Natural killer cell treated with Interleukin-12 subunit alpha and Interleukin-12 subunit beta and Interleukin-15 and Interleukin-18, amount 100 ng/mL, for 72 hours (primary cell): ENCODE measurements at places on chromosomes 6 and 20. TPM values are rescaled to one million over a fixed set of nuclear protein-coding genes. Genes with fewer than 3 reads are reported as not detected.

GRCh38 chr20:32036716-32037485 is 15.1 kb upstream of the HCK start:
- DNase-seq: no peak

Gene ZSWIM3
- 6.4 TPM for total RNA-seq

Gene GGTLC1
- total RNA-seq: not detected

GRCh38 chr6:116159782-116160524 is 34.0 kb upstream of the COL10A1 start:
- DNase-seq: no peak

- DNase-seq: no peak
Observed at GRCh38 chr6:71349395-71349794, 60.8 kb downstream of the OGFRL1 start.

DNA sequence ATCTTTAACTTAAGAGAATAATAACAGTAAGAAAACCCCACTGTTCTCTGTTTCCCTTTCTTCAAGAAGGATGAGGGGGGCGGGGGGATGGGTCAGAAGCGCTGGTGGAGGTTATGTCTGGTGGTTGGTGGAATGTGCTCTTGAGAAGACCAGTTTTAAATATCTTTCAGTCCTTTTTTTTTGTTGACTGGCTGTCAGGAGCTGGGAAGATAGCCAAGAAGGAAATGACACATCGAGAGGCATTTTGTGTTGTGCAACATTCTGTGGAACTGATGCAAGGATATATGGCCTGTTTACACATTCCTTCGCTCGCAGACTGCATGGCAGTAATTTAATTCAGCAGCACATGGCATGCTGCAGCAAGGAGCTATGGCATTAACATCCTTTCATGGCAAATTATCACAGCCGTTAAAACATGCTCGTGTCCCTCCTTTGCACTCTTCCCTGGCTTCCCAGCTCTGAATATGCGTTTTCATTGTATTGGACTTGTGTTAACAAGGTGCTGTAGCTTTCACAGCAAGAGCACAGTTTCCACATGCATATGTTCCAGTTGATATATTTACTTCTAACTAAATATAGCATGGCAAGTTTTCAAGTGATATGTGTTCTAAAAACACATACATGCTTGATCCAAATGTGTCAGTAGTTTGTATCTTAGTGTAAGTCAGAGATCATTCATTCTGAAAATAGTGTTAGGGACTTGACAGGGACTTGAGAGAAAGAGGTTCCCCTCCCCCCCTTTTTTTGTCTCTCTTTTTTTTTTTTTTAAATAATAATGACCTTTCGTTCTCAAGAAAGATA is 68.2 kb upstream of the SUPT3H start:
- peak; percentile 66 for DNase-seq

- DNase-seq: no peak
Observed at GRCh38 chr6:167349631-167350274, 24.9 kb downstream of the TTLL2 start.

- no peak for DNase-seq
Observed at GRCh38 chr6:46215213-46215612, 44.4 kb upstream of the ENPP5 start.

Gene SPTLC3
- total RNA-seq: not detected

GRCh38 chr20:50313827-50314677 is 123.4 kb downstream of the CEBPB start:
- DNase-seq: peak; percentile 35

DNA sequence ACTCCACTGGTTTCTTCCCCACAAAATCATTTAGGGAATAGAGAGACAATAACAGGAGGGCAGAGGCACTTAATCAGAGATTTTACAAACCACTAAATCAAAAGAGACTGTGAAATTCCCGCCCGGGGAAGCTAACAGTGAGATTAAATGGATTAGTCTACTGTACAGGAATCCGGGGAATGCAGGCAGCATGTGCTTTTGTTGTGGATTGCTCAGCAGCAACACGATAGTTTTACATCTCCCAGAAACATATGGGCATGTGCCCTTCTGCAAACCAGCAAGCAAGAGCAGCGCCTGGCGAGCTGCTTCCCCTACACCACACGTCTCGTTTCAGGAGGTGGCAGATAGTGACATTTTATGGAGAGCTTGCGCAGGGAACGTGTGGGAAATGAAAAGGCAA is 382.3 kb downstream of the CD83 start:
- DNase-seq: no peak

GRCh38 chr6:148238713-148239112 is 103.9 kb upstream of the SASH1 start:
- no peak for DNase-seq

- no peak for DNase-seq
Observed at GRCh38 chr6:124873066-124873410, 89.2 kb upstream of the RNF217 start.

Gene KIZ
- 10.5 TPM for total RNA-seq

Gene CDH4
- not detected for total RNA-seq

DNA sequence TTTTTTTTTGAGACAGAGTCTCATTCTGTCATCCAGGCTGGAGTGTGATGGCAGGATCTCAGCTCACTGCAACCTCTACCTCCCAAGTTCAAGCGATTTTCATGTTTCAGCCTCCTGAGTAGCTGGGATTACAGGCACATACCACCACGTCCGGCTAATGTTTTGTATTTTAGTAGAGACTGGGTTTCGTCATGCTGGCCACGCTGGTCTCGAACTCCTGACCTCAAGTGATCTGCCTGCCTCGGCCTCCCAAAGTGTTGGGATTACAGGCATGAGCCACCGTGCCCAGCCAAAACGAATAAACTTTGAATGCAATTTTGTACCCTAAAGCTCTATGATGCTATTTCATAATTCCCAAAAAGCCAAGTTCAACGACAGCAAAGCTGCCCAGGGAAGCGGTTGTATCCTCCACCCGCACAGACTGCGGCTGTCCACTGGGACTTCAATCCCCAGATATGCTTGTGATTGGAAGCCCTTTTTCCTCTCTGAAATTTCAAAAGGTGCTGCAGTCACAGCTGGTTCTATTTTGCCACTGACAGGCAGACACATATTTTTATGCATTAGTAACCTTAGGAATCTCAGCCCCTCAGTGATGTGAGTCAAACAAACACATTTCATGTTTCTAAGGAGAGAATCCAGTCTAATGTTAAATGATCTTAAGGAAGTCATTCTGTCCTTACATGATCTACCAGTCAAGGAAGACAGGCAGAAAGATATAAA is 8.7 kb upstream of the RAMACL start:
- no peak for DNase-seq

DNA sequence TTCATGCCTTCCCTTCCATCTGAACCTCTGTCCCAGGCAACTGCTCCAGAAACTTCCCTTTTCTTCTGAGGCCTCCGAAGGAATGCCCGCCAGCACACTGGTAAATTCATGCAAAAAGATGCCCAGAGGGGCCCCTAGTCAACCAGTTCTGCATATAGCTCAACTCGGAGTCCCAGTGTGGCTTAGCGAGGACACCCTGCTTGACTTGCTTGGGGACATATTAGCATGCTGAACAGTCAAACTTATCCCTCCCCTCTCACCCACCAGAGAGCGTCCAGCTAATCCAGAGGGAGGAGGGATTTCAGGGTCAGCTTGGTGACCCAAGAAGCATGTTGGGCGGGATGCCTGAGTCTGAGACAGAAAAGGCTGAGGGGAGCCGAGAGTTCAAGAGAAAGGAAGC is 23.0 kb upstream of the MDFI start:
- no peak for DNase-seq

GRCh38 chr20:23193801-23194384 is 107.8 kb upstream of the CD93 start:
- no peak for DNase-seq

DNA sequence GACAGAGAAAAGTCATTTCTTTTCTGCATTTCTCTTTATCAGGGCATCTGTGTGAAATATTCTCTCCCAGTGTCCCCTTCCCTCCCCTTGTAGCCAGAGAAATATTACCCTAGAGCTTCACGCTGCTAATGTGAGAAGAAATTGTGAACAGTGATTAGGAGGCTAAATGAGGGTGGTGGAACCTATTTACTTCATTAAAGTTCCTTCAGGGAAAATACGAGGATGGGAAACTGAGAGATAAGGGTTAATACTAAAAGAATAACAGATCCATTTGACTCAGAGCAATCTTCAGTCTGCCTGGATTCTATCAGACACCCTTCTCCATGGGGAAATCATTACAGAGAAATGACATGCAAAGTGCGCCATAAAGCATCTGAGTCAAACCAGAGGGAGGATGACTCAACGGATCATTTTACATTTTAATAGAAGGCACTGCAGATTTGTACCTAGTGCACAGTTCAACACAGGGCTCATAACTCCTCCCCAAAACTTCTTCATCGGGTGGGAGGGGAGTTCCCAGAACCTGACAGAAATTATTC is 131.3 kb downstream of the GJA10 start:
- no peak for DNase-seq

- DNase-seq: no peak
Observed at GRCh38 chr6:117200067-117200466, 65.3 kb upstream of the VGLL2 start.

GRCh38 chr20:36523341-36523740 is 18.0 kb upstream of the MYL9 start:
- no peak for DNase-seq

- DNase-seq: no peak
Observed at GRCh38 chr6:37244430-37245310, 12.9 kb upstream of the TBC1D22B start.

DNA sequence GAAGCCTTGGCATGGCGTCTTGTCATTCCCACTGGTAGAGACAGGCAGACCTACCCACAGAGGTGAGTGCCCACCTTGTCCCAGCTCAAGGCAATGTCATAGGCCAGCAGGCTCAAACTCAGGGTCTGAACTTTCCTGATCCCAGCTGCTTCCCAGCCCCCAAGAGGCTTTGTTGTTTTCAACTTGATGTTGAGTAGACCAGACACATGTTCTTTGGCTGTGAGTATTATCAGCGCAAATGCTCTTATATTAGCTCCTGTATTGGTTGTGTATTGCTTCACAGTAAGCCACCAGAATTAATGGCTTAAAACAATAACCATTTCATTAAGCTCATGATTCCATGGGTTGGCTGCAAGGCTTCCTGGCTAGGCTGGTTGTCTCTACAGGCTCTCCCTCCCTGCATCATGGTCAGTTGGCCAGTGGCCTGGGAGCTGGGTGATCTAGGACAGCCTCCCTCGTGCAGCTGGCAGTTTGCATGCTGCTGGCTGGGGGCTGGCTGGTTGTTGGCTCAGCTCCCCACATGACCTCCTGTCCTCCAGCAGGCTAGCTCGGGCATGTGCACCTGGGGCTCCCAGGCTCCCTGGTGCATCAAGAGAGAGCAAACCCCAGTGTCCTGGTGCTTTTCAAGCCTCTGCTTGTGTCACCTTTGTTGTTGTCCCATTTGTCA is 21.6 kb downstream of the TOX2 start:
- DNase-seq: no peak

- DNase-seq: no peak
Observed at GRCh38 chr20:6053776-6054688, at the start of gene LRRN4. LRRN4 (minus strand) TSS chr20:6054060; CDS start chr20:6052799, 1,261 bp downstream.

Gene ENPP1
- 9.5 TPM for total RNA-seq

DNA sequence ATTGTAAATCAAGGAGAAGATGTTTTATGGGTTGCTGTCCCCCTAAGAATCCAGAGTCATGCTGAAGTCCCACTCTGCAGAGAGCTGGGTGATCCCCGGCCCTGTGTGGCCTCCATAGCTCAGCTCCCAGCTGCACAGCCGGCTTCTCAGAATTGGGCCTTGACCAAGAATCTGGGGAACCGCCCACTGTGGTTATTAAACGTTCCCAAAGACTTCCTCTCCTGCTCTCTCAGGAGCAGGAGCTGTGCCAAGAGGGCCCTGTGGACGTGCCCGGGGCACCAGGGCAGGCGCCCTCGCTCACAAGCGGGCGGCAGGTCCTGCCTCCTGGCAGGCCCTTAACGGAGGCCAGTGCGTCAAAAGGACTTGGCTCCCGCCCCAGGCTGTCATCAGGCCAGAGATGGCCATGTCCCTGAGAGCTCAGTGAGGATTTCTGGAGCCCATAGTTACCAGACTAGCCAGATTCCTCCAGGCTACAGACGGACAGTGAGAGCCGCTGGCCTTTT is 30.4 kb downstream of the ZC3H12D start:
- DNase-seq: no peak

GRCh38 chr6:113125626-113126025 is 731.5 kb upstream of the MARCKS start:
- no peak for DNase-seq
